Forelimb muscle (tissue), 1 donor: ENCODE measurements at places on chromosomes 11 and 22. TPM values are rescaled to one million over a fixed set of nuclear protein-coding genes. Genes with fewer than 3 reads are reported as not detected.
A peak's percentile ranks its signal among the peaks of the same experiment; 100 is the strongest.

- no peak for DNase-seq
Measured at GRCh38 chr11:12860827-12861226, 148.3 kb upstream of the RASSF10 start.

DNA sequence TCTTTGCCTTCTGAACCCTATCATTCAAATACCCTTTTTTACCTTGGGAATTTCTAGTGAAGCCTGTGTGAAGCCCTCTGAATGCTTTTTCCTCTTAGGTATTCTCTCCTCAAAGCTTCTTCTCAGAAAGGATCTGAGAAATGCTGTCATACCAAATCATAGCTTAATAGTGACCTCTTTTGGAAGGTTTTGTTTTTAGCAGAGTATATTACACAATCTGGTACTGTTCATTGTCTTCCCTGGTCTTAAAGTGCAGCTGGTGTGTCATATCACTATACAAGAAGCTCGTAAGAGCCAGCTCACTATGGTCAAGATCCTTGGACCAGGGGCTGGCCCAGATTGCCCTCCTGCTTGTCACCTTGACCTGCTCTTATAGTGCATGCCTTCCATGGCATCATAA lies 204.4 kb upstream of the ANO5 start:
- DNase-seq = peak; percentile 6

DNA sequence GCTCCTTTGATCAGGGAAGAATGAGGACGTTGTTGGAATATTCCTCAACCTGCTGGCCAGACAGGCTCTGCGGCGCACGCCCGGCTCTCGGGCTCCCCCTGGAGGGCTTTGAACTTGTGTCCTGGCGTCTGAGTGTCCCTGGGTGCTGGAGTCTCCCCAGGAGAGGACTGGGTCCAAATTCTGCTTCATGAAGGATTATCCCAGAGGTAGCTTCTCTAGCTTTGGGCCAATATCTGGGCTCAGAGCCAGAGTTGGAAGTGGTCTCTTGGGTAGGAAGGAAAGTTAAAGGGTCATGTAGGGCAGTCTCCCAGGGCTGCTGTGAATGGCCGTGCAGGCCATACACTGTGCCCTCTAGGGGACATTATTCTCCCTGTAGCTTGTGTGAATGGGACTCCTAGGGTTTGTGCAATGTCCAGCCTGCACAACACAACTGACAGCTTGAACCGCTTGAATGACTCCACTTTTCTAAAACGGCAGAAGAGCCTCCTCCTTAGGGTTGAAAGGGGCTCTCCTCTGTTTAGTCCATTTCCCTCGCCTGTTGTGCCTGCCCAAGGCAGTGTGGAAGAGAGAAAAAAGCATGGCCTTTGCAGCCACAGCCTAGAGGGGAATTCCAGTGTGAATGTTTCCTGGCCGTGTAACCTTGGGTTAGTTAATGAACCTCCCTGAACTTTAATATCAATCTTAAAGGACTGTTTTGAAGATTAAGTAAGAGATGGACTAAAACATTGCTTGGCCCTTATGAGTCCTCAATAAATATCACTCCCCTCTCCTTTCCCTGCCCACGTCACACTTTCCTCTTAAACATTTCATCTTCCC lies 111.2 kb upstream of the THY1 start:
- no peak for DNase-seq

GRCh38 chr11:70597751-70598625 lies 199.7 kb downstream of the CTTN start:
- no peak for DNase-seq

DNA sequence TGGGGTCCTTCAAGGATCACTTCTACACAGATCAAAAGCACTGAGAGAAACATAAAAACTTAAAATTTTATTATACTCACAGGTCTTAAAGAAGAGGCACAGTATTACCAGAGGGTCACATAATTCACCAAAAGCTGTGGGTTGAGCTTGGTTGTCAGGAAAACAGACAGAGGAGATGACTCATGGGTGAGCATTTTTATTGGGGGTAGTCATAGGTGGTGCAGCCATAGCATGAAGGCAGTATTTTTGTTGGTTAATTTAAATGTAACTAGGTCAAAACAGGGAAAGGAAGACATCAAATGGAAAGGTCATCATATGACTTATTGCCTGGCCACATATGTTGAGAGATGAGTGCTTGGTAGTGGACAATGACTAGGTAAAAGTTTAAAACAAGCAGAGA lies 24.2 kb downstream of the OR5B17 start:
- no peak for DNase-seq

Gene TM7SF2
- 16.4 TPM for polyA plus RNA-seq

Gene PKDREJ
- 0.67 TPM for polyA plus RNA-seq

Gene PACSIN3
- 250 TPM for polyA plus RNA-seq
